ENCODE measurements at places on chromosomes 2 and 18. TPM values are rescaled to one million over a fixed set of nuclear protein-coding genes. Genes with fewer than 3 reads are reported as not detected.
A peak's percentile ranks its signal among the peaks of the same experiment; 100 is the strongest.

DNA sequence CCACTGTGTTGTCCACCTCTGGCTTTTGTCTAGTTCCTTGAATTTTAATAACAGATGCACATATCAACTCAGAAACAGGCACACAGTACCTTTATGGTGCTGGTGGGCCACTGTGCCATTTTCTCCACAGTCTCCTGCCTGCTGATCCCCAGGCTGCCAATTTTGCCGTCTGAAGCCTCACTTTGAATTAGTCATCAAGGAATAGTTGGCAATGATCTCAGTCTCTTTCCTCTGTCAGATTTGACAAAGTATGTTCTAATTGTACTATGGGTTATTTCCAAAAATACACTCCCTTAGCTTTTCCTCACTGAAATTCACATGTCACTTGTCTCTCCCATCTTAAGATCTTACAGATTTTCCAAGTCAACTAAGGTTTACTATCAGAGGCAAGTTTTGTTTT lies 140.7 kb downstream of the ZNF516 start:
- peak; percentile 51 for DNase-seq

DNA sequence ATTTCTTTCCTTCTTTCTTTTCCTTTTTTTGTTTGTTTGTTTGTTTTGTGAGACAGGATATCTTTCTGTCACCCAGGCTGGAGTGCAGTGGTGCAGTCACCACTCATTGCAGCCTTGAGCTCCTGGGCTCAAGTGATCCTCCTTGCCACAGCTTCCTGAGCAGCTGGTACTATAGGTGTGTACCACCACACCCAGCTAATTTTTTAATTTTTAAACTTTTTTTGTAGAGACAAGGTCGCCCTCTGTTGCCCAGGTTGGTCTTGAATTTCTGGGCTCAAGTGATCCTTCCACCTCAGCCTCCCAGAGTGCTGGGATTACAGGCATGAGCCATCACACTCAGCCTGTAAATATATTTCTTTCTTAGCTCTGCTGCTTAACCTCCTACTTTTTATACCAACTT lies 83.4 kb upstream of the CYP20A1 start:
- no peak for DNase-seq

Gene CABYR
- not detected for total RNA-seq

Gene KLHL30
- total RNA-seq: 0.15 TPM
